ENCODE measurements at places on chromosomes 7 and 10.
A peak's percentile ranks its signal among the peaks of the same experiment; 100 is the strongest.

- DNase-seq = no peak
Observed at GRCh38 chr7:105377903-105378302, 10.8 kb downstream of the SRPK2 start.

GRCh38 chr10:3192856-3193635 is 20.5 kb upstream of the PITRM1 start:
- DNase-seq = peak; percentile 49

GRCh38 chr10:95655571-95656290 is 780 bp downstream of the ALDH18A1 start:
- no peak for DNase-seq

DNA sequence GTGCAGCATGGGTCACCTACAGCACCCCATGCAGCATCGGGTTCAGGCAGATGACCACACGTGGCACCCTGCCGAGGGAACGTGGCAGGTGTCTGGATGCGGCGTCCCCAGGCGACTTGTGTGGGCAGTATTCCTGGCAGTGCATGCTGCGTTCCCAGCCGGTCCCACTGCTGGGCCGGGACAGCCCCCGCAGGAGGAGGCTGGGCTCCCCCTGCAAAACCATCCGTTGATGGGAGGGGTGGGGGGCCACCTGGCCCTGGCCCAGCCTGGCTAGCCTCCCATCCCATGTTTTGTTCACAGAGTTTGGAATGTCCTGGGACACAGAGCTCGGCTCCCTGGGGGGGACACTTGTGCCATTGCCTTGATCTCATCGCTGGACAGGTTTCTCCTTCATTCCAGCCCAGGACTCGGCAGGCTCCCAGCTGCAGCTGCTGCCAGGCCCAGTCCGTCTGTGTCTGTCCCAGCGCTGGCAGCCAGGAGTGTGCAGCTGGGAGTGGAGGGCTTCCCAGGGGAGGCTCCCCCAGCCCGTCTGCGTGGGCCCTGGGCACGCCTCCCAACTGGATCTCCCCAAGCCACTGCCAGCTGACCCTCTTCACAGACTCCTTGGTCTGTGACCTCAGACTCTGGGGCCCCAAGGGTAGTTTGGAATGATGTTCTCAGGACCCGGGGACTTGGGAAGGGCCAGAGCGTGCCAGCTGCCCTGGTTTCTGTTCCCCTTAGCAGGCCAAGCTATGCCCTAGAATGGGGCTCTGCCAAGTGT is 32.6 kb downstream of the TMEM270 start:
- no peak for DNase-seq

DNA sequence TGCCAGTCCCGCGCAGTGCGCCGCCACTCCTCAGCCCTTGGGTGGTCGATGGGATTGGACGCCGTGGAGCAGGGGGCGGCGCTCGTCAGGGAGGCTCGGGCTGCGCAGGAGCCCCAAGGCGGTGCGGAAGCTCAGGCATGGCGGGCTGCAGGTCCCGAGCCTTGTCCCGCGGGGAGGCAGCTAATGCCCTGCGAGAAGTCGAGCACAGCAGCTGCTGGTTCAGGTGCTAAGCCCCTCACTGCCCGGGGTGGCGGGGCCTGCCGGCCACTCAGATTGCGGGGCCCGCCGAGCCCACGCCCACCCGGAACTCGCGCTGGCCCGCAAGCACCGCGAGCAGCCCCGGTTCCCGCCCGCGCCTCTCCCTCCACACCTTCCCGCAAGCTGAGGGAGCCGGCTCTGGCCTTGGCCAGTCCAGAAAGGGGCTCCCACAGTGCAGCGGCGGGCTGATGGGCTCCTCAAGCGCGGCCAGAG is 14.4 kb upstream of the WASL start:
- DNase-seq = no peak

DNA sequence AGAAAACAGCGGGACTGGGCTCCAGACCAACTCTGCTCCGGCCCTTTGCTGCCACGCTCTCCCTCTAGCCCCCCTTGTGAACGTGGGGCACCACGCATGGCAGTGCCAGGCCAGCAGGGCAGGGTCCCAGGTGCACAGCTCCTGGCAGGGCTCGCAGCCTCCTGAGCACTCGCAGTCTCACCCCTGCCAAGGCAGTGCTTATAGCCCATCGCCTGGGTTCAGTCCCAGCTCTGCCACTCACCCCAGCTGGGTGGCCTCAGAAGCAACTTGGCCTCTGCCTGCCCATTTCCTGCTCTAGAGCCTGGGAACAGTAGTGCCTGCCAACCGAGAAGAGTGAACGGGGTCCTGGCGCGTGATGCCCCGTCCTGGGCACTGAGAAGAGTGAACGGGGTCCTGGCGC is 36.3 kb downstream of the CFAP46 start:
- no peak for DNase-seq

DNA sequence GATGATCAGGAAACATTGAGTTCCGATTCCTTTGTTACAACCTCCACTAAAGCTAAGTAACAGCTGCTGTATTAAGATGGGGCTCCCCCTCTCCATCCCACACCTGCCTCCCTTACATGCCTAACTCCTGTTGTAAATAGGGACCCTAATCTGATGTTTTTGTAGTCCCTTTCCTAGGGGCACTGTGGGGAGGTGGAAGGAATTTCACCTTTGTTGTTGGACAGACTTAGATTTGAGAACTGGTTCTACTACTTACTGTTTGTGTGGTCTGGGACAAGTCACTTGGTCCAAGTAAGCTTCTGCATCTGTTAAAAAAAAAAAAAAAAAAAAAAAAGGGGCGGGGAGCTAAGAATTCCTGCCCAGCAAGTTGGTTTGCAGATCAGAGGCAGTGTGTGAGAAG is 42.6 kb downstream of the KIAA1217 start:
- DNase-seq = no peak

- peak; percentile 42 for DNase-seq
Observed at GRCh38 chr10:98041352-98042043, 11.1 kb upstream of the CRTAC1 start.

- no peak for DNase-seq
Observed at GRCh38 chr10:44245601-44245938, 139.3 kb downstream of the CXCL12 start.

- no peak for DNase-seq
Observed at GRCh38 chr7:22730066-22730710, 3.2 kb downstream of the IL6 start.

DNA sequence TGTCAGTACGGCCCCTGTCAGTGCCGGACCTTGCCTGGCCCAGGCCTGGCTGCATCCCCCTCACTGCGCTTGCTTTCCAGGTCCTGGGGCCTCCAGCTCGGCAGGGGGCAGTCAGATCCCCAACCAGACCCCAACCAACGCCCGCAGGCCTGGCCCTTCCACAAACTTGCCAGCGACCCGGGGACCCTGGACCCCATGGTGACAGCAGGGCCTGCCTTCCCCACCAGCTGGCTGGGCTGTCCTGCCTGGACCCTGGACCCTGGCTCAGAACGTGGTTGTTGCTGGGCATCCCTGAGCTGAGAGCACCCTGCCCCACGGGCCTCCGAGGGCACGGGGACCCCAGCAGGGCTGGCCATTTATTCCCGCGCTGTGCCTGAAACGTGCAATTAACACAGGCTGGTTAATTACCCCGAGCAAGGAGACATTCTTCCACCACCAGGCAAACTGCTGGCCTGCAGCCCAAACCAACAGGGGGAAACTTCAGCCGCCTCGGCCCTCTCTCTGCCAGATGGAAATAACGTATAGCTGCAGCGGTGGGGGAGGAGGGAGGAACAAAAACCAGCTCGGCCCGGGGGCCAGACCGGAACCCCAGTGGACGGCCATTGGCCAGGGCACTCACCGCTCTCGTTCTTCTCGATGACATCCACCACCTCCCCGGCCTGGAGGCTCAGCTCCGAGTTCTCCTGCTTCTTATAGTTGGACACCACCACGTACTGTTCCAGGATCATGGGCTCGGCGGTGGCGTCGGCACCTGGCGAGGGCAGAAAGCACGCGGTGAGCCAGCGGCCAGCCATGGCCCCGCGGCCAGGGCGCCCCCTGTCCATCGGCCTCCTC is 167.1 kb downstream of the NEURL1 start:
- DNase-seq = no peak

GRCh38 chr10:98980353-98980752 is 255.3 kb downstream of the HPSE2 start:
- no peak for DNase-seq

DNA sequence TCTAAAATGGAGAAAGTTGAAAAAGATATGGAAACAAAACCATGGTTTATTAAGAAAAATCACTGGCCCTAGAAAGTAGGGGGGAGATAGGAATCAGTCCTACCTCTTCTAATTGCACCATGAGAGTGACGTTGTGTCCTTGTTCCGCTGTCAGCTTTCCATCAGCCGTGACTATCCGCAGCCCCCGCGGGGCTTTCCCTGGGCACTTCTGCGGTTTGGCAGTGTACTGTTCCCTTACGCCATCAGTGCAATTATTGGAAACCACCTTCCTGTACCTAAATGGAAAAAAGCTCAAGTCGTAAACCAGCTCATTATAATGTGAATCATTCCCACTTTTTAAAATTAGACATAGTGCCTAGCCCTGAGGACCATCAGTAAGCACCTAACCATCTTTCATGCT is 512.2 kb downstream of the SORCS1 start:
- no peak for DNase-seq

GRCh38 chr10:30039567-30039966 is 19.8 kb downstream of the JCAD start:
- DNase-seq = no peak

- no peak for DNase-seq
Observed at GRCh38 chr10:79378647-79379511, 31.6 kb downstream of the PPIF start.

- DNase-seq = no peak
Observed at GRCh38 chr10:76040107-76040829, 608.8 kb downstream of the LRMDA start.

DNA sequence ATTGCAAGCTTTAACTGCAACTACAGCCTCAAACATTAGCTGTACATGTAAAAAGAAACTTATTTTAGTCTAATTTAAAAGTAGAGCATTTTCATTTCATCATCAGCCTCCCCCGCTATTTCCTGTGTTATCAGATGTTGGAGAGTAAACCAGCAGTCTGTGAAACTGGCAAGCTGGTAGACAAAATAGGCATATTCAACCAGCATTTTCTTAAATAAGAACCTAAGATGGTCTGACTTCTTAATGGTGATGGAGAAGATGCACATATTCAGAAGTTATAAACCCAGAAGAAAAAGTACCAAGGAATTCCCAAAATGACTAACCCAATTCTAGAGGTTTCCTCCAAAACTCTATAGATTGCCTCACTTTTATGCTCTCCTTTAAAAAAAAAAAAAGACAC is 24.9 kb downstream of the PIK3AP1 start:
- no peak for DNase-seq

GRCh38 chr7:43328785-43329380 is 216.4 kb downstream of the HECW1 start:
- no peak for DNase-seq

DNA sequence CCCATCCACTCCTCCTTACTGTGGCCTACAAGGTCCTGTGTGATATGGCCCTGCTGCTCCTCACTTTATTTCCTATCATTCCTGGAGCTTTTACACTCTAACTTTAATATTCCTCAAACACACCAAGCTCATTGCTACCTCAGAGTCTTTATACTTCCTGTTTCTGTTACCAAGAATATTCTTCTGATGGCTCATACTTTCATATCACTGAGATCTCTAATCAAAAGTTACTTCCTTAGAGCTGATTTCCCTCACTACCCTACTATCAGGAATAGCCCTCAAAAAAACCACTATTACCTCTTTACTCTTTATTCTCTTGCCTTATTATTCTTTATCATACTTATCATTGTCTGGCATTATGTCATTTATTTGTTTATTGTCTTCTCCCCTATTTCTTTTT is 5.8 kb upstream of the PPP3CB start:
- no peak for DNase-seq

DNA sequence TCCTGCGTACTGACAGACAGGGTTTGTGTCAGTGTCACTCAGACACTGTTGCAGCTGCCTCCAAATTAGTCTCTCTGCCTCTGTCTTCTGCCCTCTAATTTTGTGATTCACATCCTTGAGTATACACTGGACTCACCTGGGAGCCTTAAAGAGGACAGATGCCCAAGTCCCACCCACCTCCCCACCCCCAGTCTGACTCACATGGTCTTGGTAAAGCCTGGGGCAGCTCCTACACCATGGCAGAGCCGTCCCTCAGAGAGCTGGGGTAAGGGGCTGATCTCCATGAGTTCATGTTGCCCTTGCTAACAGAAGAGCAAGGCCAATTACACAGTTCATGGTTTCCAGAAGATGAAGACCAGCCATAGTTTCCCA is 197.6 kb upstream of the STK17A start:
- DNase-seq = no peak

GRCh38 chr10:112687647-112688046 is 240.6 kb downstream of the VTI1A start:
- DNase-seq = no peak

- DNase-seq = no peak
Observed at GRCh38 chr10:1203704-1204103, 147.5 kb downstream of the WDR37 start.

DNA sequence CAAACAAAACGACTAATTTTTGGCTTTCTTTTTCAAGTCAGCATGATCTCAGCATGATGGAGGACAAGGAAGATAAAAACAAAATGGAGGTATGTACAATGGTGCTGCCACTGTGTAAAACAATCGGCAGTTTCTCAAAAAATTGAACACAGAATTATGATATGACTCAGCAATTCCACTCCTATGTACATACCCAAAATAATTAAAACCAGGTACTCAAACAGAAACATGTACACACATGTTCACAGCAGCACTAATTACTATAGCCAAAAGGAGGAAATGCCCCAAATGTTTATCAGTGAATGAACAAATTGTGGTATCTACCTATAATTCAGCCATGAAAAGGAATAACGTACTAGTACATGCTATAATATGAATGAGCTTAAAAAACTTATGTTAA is 29.9 kb downstream of the SNX13 start:
- no peak for DNase-seq

DNA sequence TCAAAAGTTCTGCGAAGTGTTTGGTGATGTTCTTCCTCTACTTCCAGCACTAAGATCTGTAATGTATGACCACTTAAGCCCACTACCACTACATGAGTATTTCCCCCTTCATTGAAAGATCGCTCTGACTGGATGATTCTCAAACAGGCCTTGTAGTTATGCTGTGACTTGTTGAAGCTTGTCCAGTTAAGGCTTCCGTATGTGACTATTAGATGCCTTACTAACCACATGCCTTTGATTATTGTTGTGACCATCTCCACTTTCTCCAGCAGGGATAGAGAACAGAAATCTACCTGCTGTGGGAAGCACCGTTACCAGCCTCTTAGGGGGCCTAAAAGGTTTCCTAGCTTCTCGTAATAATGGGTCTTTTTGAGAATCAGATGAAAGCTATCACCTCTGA is 81.1 kb downstream of the NOC3L start:
- DNase-seq = no peak

GRCh38 chr10:14468023-14468441 is 137.3 kb upstream of the FRMD4A start:
- DNase-seq = no peak

DNA sequence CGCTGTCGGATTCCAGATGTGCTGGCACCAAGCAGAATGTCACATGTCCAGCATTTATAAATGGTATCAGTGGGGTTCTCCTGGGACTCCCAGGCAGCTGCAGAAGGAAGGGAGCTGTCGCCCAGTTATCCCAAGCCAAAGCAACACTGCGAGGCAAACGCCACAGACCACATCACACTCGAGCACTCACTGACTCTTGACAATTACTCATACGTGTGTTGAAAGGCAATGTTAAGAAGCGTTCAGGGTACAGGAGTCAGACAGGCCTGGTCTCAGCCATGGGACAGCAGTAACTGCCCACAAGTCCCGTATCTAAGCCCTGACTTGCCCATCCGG is 113.4 kb downstream of the DIP2C start:
- DNase-seq = no peak
